ENCODE measurements at places on chromosomes 7 and 10.

DNA sequence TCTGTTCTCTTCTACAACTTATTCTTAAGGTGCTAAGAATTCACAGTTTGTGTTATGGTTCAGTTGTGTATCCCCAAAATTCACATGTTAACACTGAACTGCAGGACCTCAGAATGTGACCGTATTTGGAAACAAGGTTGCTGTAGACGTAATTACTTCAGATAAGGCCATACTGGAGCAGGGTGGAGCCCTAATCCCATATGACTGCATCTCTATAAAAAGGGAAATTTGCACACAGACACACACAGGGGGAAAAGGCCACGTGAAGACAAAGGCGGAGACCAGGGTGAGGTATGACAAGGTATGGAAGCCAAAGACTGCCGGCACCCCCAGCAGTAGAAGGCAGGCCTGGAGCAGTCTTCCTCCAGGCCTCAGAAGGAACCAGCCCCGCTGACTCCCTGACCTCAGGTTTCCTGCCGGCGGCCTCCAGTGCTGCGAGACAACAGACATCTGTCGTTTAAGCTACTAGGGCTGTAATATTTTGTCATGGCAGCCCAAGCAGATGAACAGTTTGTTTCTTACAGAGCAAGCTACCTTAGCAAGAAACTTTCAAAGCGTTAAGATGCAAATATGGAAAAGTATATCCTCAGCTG, 98.7 kb downstream of the PROSER2 start:
- DNase-seq: no peak

- no peak for DNase-seq
Observed at GRCh38 chr10:80526218-80526617, 11.5 kb upstream of the SH2D4B start.

GRCh38 chr10:69577268-69578232, 4.3 kb upstream of the NEUROG3 start:
- no peak for DNase-seq

GRCh38 chr7:128458956-128459355, 3.3 kb downstream of the HILPDA start:
- no peak for DNase-seq

DNA sequence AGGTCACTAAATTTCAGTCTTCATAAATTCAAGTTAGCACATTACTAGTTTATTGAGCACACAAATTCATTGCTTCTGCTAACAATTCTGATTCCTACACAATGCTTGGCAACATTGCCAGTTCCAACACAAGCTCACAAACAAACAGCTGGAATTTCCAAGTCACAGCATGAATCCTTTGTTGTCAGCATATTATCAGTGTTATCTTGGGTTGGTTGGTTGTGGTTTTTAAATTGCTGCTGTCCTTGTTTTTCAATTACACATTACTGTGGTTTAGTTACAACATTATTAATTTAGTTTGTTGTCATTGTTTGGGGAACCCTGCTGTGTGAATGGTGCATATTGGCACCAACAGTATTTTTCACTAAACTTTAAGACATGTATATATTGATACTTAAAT, 86.0 kb upstream of the ARID5B start:
- DNase-seq: no peak
